CD4-positive, alpha-beta T cell treated with Interleukin-17A for 1 hour (primary cell): ENCODE measurements at places on chromosomes 5 and 9.

DNA sequence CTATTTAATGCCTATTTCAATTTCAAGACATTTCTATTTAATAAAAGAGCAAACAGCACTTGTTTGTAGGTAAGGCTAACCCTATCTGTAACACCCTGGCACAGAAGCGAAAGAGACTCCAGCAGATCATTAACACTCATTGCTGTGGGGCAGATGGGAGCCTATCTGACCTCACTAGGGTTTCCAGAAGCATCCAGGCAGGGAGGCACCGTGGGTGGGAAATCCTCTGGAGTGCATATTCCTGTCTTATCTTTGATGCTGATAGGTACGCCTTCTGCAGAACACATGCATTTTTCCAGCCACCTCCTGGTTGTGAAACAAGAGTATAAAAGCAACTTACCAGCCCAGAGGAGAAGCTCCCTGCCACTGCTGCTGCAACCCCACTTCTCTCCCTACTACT, 233.7 kb downstream of the GLIS3 start:
- no peak for DNase-seq

DNA sequence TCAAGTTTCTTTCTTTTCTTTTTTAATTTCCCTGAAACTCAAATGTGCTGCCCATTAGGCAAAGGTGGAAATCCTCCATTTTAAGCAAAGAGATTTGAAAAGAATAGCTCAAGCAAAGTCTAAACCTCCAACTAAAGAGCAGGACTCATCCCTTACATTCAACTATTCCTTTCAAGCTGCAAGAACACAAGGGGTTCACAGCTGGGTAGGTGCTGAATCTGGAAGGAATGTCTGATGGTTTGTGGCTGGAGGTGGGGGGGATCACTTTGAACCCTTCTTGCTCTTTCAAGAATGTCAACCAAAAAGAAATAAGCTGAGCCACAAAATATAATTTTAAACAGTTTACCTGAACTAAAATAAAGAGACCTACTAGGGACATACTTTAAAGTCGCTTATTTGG, 375.7 kb upstream of the CDH10 start:
- no peak for DNase-seq

- DNase-seq = no peak
Measured at GRCh38 chr5:80463269-80463668, 24.6 kb upstream of the FAM151B start.

DNA sequence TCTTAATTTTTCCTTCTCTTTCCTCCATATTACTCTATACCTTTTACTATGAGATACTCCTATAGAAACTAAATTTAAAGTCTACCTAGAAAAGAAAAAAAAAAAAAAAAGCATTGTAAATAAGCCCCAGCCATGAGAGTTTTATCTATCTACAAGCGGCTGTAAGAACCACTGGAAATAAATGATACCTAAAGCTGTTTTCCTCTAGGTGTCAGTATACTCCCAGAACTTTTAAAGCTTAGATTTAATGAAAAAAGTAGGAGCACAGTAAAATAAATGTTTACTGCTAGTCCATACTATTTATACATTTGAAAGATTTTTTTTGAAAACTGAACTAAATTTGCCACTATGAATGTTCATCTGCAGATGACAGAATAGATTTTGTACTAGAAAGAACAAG, 26.2 kb downstream of the TYRP1 start:
- no peak for DNase-seq

DNA sequence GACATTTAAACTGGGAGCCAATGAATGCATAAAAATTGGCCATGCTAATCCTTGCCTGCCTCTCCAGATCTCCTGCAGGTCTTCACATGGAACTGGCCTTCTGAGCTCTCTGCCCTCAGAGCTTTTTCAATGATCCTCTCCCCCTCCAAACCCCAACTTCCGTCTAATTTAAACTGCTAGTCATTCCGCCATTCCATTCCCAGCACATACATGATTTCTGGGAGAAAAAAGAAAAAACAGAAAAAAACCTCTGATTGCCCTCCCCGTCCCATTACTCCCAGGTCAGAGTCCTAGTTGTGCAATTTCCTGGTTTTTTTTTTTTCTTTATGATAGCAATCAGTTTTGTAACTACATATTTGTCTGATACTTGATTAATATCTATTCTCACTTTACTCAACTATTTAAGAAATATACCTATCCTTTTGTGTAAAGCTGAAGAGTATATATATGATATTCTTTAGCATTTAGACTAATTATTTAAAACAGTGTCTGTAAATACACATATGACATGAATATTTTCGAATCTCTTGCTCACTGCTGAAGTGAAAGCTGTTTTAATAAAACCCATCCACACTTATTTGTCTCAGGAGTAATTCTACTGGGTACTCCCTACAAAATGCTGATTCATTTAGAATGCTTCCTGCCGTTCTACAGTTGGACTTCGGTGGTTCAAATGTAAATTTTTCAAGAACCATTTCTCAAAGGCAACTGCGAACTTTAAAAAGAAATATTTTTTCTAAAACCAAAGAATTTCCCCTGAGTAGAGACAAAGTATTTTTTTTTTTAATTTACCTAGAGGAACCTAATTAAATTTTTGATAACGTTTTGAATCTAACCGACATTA, 1.6 kb downstream of the HINT1 start:
- peak; percentile 40 for DNase-seq

DNA sequence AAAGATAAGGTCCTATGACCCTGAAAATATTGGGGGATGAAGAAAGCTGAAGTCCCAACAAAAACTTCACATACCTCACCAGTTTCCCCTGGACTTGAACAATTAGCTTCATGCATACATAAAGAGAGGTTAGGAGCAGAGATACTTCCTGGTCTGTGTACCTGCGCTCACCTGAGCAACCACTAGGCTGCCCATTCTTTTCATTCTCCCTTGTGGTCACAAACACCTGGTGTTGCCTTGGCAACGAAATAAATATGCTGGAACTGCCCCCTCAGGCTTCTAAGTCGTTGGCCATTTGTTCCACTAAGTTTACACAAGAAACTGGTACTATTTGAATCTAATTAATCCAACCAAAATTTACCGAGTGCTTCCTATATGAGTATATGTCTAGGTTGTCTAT, 18.1 kb downstream of the OTP start:
- no peak for DNase-seq

GRCh38 chr9:90478821-90479220, 163.8 kb downstream of the DIRAS2 start:
- no peak for DNase-seq

DNA sequence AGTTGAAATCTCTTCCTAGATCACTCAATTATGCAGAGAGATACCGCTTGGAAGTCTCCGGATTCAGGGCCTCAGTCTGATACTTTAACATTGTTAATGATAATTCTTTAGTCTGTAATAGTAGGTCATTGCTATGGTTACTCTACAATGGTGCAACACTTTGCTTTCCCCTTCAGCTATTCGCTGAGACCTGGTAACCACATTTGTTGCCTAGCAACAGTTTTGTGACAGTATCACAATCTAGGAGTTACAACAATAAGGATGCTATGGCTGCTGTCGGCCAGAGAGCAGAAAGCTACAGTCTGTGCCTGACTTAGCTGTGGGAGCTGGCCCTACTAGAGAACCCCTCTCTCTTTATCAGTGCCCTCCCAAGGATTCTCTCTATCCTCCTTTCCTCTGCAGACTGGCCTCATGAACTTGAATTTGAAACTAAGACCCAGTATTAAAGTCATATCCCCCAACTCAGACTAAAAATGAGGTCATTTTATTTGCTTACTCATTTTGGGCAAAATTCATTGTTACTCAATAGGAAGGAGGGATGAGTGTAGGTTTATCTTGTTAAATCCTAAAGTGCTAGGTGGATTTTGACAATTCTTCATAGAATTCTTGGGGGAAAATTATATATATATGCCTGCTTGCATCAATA, 39.3 kb downstream of the NR2F1 start:
- DNase-seq = peak; percentile 83

DNA sequence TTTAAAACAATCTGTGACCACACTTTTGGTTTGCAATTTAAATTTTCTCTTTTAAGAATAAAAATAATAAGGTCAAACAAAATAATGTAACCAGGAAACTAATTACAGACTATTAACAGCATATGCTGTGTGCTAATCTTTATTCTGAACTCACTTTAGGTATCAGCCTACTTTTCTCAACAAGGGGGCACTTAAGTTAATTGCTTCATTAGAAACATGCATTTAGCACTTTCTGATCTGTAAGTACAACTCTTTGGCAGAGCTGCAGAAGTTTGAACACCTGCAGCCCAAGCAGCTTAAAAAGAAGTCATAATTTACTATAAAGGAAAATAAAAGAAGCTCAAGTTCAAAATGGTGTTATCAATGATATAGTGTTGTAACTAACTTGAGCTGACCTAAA, 21.7 kb downstream of the XRCC4 start:
- DNase-seq = no peak
